Vagina (tissue), 2 donors: ENCODE measurements at places on chromosomes 7 and 10.

GRCh38 chr7:21352540-21353387, 75.1 kb upstream of the SP4 start:
- DNase-seq, result no peak

- no peak for DNase-seq
These were observed 65.8 kb downstream of the KLF6 start for GRCh38 chr10:3719024-3719843.

GRCh38 chr10:113261161-113261560, 291.7 kb upstream of the HABP2 start:
- no peak for DNase-seq

DNA sequence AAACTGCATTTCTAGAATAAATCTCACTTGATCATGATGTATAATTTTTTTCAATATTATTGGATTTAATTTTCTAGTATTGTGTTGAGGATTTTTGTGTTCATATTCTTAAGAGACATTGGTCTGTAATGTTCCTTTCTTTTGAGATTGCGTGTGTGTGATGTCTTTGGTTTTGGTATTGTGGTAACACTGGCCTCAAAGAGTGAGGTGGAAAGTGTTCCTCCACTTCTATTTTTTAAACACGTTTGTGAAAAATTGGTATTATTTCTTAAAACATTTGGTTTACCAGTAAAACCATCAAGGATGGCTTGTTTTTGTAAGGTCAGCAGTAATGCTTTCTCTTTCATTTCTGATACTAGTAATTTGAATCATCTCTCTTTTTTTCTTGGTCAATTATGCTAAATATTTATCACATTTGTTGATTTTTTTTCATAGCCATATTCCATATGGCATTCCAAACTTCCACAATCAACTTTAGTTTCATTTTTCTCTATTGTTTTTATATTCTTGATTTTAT, 290.2 kb upstream of the CDC14C start:
- DNase-seq, result no peak

GRCh38 chr10:1287971-1288401, 231.8 kb downstream of the WDR37 start:
- no peak for DNase-seq

DNA sequence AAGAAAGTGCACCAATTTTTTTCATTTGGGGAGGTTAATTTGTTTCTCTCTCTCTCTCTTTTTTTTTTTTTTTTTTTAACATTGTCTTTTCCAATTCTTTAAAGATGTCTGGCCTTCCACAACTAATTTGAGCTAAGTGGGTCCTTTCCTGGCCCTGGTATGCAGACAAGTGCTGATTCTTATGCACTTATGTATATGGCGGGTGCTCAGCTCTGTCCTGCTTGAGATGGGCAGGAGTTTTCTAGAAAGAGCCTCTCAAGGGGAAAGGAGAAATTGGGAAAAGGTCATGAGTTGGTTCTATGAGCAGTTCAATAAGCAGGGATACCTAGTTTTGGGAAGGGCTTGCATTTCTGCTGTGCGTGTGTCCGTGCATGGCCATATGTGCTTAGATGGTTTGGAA, 67.8 kb upstream of the NPVF start:
- DNase-seq, result no peak

DNA sequence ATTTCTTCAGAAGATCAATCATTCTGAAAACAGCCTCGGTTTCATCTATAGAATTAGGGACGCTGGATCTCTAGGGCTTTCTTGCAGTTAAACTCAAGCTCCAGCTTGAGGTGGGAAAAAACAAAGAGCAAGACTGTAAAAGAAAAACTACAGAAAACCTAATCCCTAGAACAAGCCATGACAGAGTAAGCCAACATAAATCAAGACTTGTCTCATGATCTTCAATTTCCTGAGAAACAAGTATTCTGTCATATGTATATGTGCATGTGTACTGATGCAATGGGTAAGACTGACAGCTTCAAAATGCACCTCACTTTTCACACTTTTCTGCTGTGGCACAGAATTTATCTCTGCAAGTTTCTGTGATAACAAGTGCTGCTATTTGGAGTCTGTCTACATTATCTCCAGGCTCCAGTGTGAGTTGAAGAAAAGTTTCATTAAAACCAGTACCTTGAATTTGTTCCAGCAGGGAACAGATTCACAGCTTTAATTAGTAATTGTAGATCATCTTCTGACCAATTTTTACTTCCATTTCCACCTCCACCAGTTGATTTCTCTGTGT, 19.2 kb downstream of the PMPCB start:
- DNase-seq, result no peak

GRCh38 chr10:88541116-88541626, 41.9 kb downstream of the RNLS start:
- no peak for DNase-seq

DNA sequence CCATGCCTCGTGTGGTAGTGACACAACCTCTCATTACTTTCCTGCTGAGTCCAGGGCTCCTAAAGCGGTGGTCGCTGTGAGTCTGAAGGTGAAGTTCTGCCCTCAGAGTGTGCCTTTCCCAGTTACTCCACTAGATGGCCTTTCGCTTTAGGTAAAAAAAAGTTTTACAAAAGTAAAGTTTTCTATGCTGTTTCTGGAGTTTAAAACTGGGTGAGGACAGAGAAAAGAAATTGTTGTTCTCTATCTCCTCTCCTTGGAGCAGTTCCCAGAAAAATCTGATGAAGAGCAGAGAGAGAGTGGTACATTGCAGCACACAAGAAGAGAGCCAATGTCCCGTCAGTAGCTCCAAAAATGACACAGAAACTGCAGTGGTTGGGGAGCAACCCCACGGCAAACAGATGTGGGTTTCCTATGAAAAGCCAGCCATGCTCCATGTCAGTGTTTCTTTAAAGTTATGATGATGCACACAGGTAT, 257.1 kb downstream of the GLI3 start:
- DNase-seq, result no peak

- no peak for DNase-seq
These were observed 65.7 kb upstream of the NOBOX start for GRCh38 chr7:144468990-144469732.

DNA sequence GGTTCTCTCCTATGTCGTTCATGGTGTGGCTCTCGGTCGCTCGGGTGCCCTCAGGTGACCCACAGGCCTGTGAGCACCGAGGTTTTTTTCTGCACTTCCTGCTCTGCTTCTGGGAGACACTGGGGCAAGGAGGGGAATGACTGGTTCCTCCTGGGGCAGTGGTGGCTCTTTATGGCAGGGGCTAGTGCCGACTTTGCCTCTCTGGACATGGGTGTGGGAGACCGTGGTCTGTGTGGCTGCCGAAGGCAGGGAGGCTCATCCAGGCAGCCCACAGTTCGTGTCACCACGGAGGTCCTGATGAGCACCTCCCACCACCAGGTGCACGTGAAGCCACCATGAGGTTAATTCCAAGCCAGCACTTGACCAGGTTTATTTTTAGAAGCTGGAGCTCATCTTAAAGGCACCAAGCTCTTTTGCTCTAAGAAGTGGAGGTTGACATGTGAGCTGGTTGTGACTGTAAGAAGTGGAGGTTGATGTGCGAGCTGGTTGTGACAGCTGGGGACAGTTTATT, 24.7 kb upstream of the DPYSL4 start:
- DNase-seq, result no peak

- DNase-seq, result no peak
These were observed 95.3 kb downstream of the HERPUD2 start for GRCh38 chr7:35599645-35600044.

DNA sequence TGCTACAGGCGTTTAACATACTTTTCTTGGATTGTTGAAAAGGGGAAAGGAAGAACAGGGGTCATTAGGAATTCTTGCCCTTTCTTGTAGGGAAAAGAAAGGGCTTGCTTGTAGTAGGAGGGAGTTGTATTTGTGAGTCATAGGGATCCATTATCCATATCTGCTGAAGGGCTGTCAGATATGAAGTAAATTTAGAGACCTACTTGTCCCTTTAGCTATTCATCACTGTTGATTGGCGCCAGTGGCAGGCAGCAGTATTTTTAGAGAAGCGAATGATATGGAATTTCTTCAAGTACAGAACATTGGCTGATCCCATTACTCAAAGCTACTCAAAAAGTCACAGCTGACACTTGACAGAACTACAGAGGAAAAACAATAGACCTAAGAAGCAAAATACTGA, 97.7 kb downstream of the CELF2 start:
- DNase-seq, result no peak

- DNase-seq, result no peak
These were observed 886.4 kb upstream of the LRRN3 start for GRCh38 chr7:110204527-110204926.

- DNase-seq, result no peak
These were observed 724.0 kb downstream of the GRID1 start for GRCh38 chr10:85642421-85643170.

DNA sequence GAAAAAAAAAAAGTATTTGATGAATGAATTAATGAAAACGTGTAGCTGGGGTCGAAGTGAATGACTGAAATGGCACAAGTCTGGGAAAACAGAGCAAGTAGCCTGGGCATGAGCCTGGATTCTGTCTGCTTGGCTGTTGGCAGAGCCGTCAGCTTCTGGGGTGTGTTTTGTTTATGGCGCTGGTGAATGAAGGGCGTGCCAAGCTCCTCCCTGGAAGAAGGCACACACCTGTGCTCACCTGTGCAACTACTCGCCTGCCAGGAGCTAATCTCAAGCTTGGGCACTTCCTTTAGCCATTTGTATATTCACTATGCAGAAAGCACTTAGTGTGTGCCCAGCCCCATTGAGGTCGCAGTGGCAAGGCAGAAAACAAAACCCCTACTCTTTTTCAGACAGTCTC, 74.1 kb downstream of the GTF2IRD1 start:
- DNase-seq, result no peak

DNA sequence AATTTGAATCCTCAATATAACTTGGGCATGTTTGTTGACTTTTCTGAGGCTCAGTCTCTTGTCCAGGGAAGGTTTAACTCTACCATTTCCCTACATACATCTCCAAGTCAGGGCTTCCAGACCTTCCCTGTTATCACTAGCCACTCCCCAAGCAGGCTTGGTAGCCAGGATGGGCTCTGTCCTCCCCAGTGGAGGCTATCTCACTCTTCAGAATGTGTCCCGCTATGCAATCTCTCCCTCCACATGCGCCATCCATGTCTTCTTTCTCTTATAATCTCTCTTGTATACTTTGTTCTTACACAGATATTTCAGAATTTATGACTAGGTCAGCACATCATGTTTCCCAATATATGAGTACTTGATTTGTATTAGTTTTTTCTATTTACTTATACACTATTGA, 310.4 kb downstream of the HGF start:
- no peak for DNase-seq

DNA sequence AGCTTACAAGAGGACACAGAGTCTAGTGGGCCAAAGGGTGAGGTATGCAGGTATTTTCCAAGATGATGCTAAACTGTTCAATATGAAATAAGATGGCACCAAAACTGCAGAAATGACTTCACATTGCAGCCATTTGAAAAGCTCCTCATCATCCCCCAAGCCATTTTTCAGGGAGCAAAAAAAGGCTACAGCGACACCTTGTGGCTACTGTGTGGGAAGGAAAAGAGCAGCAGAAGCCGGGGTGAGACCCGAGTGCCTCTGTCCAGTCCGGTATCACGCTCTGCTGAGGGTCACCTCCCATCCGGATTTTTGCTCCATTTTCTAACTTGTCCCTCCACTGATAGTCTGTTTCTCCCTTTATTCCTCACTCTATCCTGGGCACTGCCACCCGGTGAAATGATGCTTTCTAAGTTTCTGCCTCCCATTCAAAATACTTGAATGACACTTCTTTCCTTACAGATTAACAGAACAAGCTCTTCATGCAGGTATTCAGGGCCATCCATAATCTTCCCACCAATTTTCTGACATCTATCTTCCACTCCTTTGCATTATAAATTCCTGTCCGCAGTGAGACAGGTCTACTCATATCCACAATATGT, 220.2 kb downstream of the DGKI start:
- DNase-seq, result no peak
